ENCODE measurements at places on chromosomes 11 and 22.

- no peak for DNase-seq
Observed at GRCh38 chr11:114219559-114220349, 76.4 kb upstream of the NNMT start.

DNA sequence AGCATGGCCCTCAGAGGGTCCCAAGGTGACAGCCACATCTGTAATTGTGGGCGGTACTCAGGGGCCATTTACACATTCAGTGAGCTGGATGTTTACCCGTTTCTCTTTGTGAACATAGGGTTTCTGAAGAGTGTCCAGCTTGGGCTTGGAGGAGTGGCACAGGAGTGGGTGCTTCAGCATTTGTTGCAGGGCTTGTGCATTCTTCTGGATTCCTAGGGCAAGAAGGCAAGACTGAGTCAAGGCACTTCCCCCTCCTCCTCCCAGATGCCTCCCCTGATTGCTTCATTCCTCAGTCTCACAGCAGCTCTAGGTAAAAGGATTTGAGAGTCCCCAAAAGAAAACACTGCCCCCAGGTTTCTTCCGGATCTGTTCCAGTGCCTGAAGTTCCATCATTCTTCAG lies 95.4 kb downstream of the RNF169 start:
- no peak for DNase-seq

GRCh38 chr22:44181912-44182587 lies 1.3 kb downstream of the PARVG start:
- DNase-seq = no peak

DNA sequence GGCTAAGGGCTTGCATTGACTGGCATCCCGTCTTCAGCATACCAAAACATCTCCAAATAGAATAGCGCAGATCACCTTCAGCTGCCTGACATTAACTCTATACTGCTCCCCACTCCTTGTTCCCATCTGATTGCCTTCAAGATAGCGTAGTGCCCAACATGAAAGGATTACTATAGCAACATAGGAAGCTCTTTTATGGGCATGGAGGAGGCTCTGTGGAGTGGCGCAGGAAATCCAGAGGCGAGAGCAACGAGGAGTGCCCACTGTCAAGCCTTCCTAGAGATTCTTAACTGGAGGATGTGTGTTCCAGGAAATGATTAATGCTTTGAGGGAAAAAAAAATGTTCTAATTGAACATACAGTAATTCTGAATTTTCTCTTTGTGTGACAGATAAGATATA lies 213.3 kb downstream of the CADM1 start:
- DNase-seq = no peak

DNA sequence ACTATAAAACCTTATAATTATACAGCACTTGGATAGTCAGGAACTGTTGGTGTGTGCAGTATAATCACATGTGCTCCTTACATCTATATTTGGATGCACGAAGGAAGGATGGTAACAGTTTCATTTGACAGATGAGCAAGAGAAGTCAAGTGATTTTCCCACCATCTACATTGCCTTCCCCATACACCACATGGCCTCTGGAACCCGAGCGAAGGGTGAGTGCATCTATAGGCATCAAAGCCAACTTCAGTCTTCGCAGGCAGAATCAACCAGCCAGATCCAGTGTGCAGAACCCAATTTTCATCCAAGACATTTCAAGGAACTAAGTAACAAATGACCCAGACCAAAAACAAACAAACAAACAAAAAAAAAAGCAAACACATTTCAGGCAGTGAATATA lies 85.1 kb upstream of the BLID start:
- DNase-seq = no peak

All from stimulated activated CD8-positive, alpha-beta memory T cell treated with anti-CD3 and anti-CD28 coated beads, Interleukin-4, amount 100 ng/mL, for 1 hour (primary cell).